SW 1271 (cell line): ENCODE measurements at places on chromosomes 7 and 10.

GRCh38 chr10:119252051-119252465 is 44.7 kb downstream of the GRK5 start:
- DNase-seq = no peak

- DNase-seq = no peak
Observed at GRCh38 chr10:61635471-61635870, 27.3 kb upstream of the CABCOCO1 start.

- no peak for DNase-seq
Observed at GRCh38 chr7:127803626-127804025, 151.6 kb downstream of the SND1 start.

- DNase-seq = no peak
Observed at GRCh38 chr10:4473977-4474376, 352.0 kb upstream of the AKR1E2 start.

DNA sequence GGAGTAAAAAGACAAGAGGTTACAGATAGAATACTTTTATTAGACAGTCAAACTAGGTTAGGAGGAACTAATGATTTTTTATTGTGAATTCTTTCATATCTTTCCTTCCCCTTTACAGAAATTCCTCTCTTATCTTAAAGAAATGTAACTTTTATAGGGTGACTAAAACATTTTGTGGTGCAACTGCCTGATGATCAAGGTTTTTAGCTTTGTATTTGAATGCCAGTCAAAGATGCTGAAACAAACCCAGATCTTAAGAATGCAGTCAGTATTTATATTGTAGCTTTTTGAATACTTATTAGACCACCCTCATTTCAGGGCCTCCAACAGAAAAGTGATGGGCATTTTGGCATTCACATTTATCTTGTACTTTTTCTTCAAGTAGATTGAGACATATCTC is 27.4 kb downstream of the TAX1BP1 start:
- no peak for DNase-seq

DNA sequence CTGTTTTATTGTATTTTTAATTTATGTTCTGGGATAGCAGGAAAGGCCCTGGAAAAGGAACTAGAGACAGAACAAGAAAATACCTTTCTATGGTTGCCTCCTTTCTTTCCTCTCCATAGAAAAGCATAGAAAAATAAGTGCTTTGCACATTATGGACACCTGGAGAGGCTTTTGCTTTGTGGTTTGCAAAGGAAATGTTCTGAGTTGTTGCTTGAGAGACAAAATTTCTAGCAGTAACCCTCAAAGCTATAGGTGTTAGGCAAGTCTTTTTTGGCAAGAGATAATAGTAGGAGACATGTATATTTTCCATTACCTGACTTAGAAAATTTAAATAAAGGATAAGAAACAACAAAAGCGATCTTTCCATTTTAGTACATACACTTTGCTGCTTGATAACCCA is 378.6 kb upstream of the PRKCQ start:
- DNase-seq = no peak

DNA sequence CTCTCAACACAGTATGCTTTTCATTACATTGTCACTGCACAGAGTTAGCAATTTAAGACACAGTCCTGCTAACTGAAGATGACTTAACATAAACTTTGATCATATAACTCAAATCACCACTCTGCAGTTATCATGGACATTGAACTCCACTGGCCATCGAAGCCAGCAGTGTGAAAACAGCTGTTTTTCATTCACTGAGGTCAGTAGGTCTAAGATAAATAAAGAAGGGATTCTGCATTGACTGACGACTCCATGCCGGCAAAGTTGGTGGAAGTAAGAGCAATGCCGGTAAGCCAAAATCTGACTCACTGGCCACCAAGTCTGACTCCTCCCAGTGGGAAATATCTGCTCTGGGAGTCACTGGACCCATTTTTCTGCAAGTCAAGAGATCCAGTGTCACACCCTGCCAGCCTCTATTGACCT is 449.9 kb upstream of the ANKRD30A start:
- DNase-seq = no peak

DNA sequence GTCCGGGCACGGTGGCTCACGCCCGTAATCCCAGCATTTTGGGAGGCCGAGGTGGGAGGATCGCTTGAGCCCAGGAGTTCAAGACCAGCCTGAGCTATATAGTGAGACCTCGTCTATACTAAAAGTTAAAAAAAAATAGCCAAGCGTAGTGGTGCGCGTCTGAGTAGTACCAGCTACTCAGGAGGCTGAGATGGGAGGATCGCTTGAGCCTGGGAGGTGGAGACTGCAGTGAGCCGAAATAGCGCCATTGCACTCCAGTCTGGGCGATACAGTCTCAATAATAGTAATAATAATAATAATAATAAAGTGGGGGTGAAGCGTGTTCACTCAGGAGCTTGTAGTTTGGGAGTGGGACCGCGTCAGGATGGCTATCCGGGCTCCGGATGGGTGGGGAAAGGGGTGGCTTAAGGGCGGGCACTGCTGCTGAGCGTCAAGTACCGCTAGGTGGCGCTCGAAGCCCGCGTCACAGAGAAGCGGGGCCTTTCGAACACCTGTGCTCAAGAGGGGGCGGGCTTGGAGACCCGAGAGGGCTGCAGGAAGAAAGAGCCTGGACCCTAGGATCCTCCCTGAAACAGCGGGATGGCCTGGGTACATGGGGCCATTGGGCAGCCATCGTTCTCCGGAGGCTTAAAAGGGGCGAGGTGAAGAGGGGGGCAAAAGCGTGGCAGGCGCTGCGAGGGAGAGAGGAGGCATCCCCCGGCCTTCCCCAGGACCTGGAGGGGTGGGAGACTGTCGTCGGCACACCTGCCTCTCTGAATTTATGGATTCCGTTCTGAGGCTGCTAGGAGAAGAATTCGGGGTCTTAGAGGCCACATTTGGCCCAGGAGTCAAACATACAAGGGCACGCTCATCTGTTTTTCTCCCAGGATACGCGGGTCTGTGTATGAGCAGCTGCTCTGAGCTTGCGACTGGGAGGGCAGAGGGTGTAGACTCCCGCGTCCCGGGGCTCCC is 14.5 kb downstream of the LBX1 start:
- DNase-seq = no peak

GRCh38 chr10:64116707-64117106 is 595.5 kb downstream of the REEP3 start:
- no peak for DNase-seq

- no peak for DNase-seq
Observed at GRCh38 chr10:119970107-119970506, 77.6 kb downstream of the SEC23IP start.

- no peak for DNase-seq
Observed at GRCh38 chr7:42247301-42247700, 10.3 kb upstream of the GLI3 start.

- DNase-seq = no peak
Observed at GRCh38 chr10:23408330-23408976, 30.4 kb upstream of the OTUD1 start.

DNA sequence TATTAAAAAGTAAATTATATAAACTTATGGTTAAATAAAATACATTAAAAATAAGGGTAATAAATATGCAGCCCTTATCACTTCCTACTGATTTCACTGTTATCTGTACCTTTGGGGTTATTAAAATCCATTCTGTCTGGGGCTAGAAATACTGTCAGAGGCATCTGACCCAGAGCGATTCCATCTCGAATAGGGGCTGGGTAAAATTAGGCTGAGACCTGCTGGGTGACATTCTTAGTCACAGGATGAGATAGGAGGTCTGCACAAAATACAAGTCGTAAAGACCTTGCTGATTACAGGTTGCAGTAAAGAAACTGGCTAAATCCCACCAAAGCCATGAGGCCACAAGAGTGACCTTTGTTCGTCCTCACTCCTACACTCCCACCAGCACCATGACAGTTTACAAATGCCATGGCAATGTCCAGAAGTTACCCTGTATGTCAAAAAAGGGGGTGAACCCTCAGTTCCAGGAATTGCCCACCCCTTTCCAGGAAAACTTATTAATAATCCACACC is 77.6 kb downstream of the COBL start:
- no peak for DNase-seq

- no peak for DNase-seq
Observed at GRCh38 chr10:7855205-7855604, 36.9 kb downstream of the TAF3 start.

GRCh38 chr7:11078247-11078834 is 104.7 kb downstream of the PHF14 start:
- no peak for DNase-seq

GRCh38 chr7:104160375-104160774 is 47.4 kb downstream of the ORC5 start:
- no peak for DNase-seq

DNA sequence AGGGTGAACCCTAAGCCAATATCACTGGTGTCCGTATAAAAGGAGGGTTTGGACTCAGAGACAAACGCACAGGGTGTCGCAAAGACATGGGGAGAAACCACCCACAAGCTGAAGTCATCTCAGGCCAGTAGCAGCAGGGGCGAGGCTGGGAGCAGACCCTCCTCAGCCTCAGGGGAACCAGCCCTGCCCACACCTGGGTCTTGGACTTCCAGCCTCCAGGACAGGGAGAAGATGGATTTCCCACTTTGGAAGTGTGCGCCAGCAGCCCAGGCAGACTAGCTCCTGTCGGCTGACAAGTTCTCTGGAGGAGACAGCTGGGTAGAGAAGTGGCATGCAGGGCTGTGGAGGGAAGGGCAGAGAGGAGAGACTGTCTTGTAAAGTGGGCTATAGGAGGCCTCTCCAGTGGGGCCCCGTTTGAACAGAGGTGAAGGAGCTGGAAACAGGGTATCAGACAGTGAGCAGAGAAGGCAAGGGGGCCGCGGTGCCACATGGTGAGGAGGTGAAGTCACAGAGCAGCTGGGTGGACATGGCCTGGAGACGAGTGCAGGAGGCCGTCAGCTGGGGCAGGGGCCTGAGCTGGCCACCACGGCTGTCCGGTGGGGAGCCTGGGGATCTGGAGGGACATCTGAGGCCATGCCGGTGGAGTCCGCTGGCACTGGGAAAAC is 475.6 kb downstream of the PTPRN2 start:
- DNase-seq = no peak

- no peak for DNase-seq
Observed at GRCh38 chr7:28290496-28290895, 109.9 kb upstream of the JAZF1 start.

- no peak for DNase-seq
Observed at GRCh38 chr10:99681553-99681952, 22.2 kb downstream of the ENTPD7 start.

DNA sequence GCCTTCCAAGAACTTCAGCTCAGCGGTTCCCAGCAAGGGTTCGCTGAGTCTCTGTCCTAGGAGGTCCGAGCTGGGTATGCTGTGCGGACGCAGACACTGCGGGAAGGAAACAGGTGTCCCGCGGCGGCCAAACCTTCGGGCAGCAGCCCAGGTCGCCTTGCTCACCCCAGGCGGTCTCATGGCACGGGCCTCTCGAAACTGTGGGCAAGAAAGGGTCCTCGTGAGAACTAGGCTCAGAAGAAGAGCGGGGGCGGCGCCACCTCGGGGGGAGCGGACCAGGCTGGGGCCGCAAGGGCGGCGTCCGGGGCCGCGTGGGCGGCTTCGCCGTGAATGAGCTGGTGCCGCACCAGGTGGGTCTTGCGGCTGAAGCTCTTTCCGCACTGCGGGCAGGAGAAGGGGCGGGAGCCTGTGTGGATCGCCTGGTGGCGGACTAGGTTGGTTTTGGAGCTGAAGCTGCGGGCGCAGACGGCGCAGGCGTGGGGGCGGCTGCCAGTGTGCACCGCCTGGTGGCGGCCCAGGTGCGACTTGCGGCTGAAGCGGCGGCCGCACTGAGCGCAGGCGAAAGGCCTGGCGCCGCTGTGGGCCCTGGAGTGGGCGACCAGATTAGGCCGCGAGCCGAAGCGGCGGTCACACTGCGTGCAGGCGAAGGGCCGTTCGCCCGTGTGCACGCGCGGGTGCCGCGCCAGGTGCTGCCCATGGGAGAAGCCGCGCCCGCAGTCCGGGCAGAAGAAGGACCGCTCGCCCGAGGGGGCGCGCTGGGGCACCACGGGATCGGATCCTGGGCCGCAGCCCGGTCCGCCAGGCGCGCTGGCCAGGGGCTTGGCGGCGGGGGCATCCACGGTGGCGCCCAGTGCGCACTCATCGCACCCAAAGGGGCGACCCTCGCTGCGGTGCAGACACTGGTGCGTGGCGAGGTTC is 8.6 kb downstream of the ZNF467 start:
- DNase-seq = no peak

DNA sequence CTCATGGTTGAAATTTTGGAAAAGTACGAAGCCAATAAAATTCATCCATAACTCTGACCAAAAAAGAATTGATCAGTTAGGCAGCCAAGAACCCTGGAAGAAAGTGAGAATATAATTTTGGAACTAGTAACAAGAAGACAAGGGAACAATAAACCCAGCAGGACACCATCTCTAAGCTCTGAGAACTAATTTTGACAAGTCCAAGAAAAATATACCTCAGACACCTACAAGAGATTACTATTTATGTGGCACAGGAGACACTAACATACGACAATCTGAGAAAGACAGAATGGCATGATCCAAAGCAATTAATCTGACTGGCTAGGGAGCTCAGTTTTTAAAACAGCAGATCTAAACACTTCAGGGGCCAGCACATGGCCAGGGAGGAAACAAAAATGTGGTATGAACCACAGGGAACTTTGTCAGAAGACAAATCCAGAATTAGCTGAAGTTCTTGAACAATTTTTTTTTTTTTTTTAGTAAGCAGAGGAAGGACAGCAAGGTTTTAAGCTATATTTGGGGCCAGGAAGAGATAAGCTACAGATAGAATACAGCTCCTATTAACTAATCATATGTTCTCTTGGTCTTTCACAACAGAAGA is 38.9 kb downstream of the PARD3 start:
- no peak for DNase-seq

DNA sequence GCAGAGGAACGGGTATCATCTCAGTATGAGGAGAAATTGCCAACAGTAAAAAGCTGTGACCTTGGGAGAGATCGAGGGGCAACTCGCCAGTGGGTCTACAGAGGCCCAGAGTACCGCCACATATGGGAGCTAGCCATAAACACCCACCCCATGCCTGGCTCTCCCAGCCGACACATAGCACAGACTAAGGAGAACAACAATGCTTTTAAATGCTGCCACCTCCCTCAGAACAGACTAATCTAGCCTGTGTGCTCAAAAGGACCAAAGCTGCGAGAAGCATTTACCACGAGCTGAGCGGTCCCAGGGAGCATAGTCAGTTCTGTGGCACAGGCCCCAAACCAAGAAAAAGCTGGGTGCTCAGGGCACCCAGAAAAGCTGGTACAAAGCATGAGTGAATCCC is 73.3 kb downstream of the LSM5 start:
- no peak for DNase-seq

DNA sequence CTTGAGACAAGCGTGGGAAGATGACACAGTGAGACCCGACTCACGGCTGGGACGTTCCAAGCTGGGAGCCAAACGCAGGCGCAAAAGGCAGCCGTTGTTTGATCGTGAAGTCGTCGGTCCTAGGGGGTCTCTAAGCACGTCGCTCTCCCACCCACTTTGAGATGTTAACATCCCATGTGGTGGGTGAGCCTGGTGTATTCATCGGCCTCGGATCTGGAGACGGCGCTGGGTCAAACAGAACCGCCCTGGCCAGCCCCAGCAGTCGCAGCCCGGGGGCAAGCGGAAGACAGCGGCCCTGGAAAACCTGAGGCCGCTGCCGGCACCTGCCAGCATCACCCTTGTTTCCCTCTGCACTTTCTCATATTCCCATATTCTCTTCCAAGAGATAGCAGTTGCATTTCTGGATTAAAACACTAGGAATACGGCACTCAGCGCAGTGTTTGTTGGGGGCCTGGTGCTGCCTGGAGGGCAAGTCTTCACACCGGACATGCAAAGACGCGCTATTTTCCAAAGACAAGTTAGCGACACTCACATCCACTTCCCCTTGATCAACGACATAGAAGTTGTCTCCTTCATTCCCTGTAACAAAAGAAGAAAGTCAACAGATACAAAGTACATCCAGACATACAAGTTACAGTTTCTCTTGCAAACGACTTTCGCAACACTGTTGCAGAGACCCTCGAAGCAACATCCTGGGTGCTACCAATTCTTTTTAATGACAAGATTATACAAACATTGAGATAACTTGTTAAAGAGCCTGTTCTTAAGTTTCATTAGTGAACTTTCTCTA is 86.2 kb upstream of the PDGFA start:
- DNase-seq = no peak
